ENCODE measurements at places on chromosomes 3 and 15. TPM values are rescaled to one million over a fixed set of nuclear protein-coding genes. Genes with fewer than 3 reads are reported as not detected.
A peak's percentile ranks its signal among the peaks of the same experiment; 100 is the strongest.

DNA sequence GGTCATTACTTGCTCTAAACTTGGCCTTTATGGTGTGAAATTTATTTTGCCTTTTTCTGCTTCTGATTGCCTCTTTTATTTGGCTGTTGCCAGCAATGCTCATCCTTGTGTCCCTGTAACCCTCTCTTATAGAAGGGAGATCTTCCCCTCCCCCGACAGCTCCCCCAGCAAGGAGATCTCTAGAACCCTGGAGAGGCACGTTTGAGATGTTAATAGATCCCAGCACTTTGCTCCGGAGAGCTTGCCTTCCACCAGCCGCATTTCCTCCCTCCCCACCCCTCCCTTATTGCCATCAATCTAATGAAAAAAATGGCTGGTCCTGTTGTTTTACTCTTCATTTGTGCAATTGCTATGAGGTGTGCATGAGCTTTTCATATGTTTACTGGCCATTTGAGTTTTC, 18.2 kb downstream of the TRIM71 start:
- H3K4me3 ChIP-seq, result no peak overlapping the region
- peaks cover 7% of the 10 kb centered on the region for H3K27me3 ChIP-seq
- H3K4me1 ChIP-seq, result no peaks in the 10 kb centered on the region
- H3K27ac ChIP-seq, result no peak overlapping the region

GRCh38 chr3:173044998-173045397, 96.0 kb downstream of the SPATA16 start:
- H3K36me3 ChIP-seq, result no peaks in the 10 kb centered on the region
- no peaks in the 10 kb centered on the region for H3K4me1 ChIP-seq
- no peak for DNase-seq
- H3K27me3 ChIP-seq, result no peaks in the 10 kb centered on the region
- no peak overlapping the region for H3K4me3 ChIP-seq

DNA sequence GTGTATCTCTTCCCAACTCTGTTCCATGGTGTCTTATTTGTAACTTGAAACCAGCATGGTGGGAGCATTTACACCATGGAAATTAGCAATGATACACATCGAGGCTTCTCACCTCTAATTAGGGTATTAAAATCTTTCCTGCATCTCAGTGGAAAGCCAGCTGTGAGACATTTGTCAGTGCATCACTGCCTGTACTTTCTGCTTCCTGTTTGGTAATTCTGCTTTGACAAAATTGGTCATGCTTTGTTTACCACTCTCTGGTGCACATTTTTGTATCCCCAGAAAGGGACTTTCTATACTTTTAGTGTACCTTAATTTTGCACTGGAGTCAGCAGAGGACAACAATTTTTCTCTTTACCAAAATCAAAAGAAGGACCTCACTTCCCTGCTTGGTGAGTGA, 402.1 kb downstream of the PDCD6IP start:
- H3K27ac ChIP-seq, result peak overlapping the region; percentile 59
- H3K4me3 ChIP-seq, result no peak overlapping the region
- peaks cover 2% of the 10 kb centered on the region for H3K27me3 ChIP-seq
- no peaks in the 10 kb centered on the region for H3K36me3 ChIP-seq
- no peaks in the 10 kb centered on the region for H3K4me1 ChIP-seq

- no peak for DNase-seq
- no peak overlapping the region for H3K27ac ChIP-seq
- H3K27me3 ChIP-seq, result no peaks in the 10 kb centered on the region
- H3K4me1 ChIP-seq, result no peaks in the 10 kb centered on the region
- no peaks in the 10 kb centered on the region for H3K36me3 ChIP-seq
Observed at GRCh38 chr3:51340013-51340829, 44.9 kb upstream of the MANF start.

- H3K4me1 ChIP-seq, result no peaks in the 10 kb centered on the region
- H3K27me3 ChIP-seq, result no peaks in the 10 kb centered on the region
- no peak for DNase-seq
- H3K27ac ChIP-seq, result no peak overlapping the region
Observed at GRCh38 chr3:35602395-35602936, 36.9 kb upstream of the ARPP21 start.

DNA sequence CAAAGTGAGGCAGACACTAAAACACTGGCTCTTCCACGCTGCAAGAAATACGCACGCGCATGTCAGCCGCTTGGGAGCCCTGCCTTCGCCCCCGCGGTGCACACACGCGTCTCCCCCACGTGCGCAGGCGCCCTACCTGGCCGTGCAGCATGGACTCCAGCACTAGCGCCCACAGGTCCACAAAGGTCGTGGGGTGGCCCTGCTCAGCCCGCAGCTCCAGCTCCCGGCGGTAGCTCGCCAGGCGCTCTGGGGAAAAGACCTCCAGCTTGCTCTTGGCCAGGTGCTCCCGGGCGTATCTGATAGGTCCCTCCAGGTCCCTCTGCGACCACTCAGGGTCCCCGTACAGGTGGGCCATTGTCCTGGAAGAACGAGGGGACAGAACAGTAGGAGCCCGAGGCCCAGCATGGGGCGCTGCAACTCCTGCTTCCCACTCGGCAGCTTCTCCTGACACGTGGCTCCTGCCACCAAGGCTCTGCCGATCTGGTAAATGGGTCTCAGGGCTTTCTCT, 14.9 kb downstream of the PLA2G4D start:
- peaks cover 7% of the 10 kb centered on the region for H3K4me1 ChIP-seq
- no peak overlapping the region for H3K27ac ChIP-seq
- no peak overlapping the region for H3K4me3 ChIP-seq
- H3K36me3 ChIP-seq, result no peaks in the 10 kb centered on the region
- H3K27me3 ChIP-seq, result peaks cover 7% of the 10 kb centered on the region
- DNase-seq, result no peak

DNA sequence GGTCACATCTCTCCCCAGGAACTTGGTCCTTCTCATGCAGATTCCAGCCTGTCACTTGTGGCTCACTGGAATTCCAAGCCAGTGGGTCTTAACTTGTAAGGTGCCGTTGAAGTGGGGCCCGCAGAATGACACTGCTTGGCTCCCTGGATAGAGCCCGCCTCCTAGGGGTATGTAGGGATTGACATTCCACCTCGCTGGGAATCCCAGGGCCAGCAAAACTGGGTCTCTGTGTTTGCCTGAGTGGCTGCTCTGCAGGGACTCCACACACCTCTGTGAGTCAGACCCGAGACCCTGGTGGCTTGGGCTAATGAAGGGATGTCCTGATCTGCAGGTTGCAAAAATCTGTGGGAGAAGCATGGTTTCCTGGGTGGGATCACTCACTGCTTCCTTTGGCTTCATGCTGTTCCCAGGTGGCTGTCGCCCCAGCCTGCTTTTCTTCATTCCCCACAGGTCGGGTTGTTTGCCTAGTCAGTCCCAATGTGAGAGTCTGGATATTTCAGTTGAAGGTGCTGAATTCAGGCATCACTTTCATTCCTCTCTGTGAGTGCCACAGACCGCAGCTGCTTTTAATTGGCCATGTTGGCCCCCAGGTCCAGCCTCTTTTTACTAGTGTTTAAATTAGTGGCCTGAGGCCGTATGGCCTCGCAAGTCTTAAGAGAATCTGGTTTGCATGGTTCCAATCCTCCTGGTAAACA, 156.0 kb upstream of the TRIM42 start:
- H3K4me3 ChIP-seq, result no peak overlapping the region
- no peak overlapping the region for H3K27ac ChIP-seq
- no peak for DNase-seq
- H3K36me3 ChIP-seq, result no peaks in the 10 kb centered on the region

GRCh38 chr3:57383838-57384237, 91.4 kb upstream of the ASB14 start:
- DNase-seq, result no peak
- H3K27ac ChIP-seq, result no peak overlapping the region
- H3K36me3 ChIP-seq, result no peaks in the 10 kb centered on the region

GRCh38 chr15:55853134-55853533, 110.2 kb upstream of the PRTG start:
- no peaks in the 10 kb centered on the region for H3K27me3 ChIP-seq
- no peak overlapping the region for H3K4me3 ChIP-seq
- H3K4me1 ChIP-seq, result no peaks in the 10 kb centered on the region
- H3K27ac ChIP-seq, result no peak overlapping the region
- H3K36me3 ChIP-seq, result no peaks in the 10 kb centered on the region

DNA sequence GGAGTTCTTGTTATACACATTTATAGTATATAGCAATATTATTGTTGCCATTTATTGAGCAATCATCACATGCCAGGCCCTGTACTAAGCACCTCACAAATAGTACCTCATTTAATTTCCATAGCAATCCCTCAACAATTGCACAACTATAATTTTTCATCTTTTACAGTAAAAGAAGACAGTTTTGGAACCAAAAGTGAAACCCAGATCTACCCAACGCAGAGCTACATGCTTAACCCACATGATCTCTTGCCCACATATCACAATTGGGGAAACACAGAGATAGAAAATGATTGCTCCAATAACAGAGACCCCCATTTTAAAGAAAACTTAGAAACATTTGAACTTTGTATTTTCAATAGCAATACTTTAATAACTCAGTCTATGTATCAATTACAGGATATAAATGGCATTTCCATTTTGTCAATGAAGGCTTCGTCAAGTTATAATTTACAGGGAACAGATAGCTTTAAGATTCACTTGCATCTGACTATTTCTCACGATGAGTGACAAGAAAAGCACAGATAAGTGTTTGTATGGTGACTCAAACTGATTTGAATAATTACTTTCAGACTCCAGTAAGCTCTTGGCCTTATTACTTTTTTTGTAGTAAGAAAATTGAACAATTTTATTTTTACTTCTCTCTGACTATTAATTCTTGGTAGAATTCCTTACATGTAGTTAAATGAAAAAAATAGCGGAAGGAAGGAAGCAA, 38.7 kb upstream of the CCDC50 start:
- no peaks in the 10 kb centered on the region for H3K4me1 ChIP-seq
- no peaks in the 10 kb centered on the region for H3K27me3 ChIP-seq
- peak overlapping the region; percentile 72 for H3K27ac ChIP-seq
- no peak for DNase-seq

- no peak overlapping the region for H3K4me3 ChIP-seq
- H3K36me3 ChIP-seq, result no peaks in the 10 kb centered on the region
- no peaks in the 10 kb centered on the region for H3K27me3 ChIP-seq
- no peaks in the 10 kb centered on the region for H3K4me1 ChIP-seq
- peak overlapping the region; percentile 52 for H3K27ac ChIP-seq
- no peak for DNase-seq
Observed at GRCh38 chr15:87597346-87598052, 659.0 kb downstream of the NTRK3 start.

DNA sequence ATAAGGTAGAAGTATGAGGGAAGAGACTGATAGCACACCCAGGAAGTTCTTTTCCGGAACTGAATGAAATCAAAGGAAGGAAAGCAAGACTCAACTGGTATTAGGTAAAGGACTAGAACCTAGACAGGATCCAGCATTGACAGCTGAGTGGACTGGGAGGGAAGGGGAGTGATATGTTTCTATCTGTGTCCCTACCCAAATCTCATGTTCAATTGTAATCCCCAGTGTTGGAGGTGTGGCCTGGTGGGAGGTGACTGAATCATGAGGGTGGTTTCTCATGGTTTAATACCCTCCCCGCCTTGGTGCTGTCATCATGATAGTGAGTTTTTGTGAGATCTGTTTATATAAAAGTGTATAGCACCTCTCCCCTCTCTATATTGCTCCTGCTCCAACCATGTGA, 415.9 kb upstream of the KCNMB2 start:
- no peak overlapping the region for H3K27ac ChIP-seq
- no peaks in the 10 kb centered on the region for H3K36me3 ChIP-seq
- no peak overlapping the region for H3K4me3 ChIP-seq
- no peak for DNase-seq

DNA sequence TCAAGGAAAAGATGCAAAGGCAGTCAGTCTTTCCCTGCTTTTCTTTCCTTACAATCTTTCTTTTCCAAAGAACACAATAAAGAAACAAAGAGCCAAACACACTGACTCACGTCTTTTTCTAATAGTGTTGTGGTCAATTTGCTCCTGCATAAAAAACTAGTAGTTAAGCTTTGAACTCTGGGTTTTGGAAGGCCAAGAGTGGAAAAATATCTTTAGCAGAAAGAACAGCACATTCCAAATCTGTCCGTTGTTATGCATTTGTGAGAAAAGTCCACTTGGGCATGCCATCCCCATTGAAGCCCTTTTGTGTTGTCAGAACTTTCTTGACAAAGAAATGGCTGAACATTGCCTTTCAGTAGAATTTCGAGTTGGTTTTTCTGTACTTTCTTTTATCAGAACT, 18.2 kb downstream of the COL8A1 start:
- no peak for DNase-seq
- H3K27me3 ChIP-seq, result no peaks in the 10 kb centered on the region
- H3K36me3 ChIP-seq, result no peaks in the 10 kb centered on the region
- no peaks in the 10 kb centered on the region for H3K4me1 ChIP-seq
- no peak overlapping the region for H3K4me3 ChIP-seq

DNA sequence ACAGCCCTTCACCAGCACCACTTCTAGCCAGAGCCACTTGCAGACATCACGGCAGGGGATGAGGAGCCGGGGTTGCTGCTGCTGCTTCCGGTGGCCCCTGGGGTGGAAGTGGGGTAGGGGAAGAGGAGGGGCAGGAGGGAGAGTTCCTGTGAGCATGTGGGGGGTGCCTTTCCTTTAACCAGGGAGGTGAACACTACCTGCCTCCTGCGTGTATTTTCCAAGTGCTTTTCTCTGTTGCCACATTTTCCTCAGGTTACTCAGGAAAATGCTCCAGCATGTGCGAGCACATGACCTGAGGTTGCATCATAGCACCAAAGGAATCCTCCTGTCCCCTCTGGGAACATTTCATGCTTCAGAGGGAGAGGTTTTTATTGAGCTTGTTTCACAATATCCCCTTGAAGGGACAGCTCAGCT, 12.2 kb upstream of the SACM1L start:
- H3K27me3 ChIP-seq, result no peaks in the 10 kb centered on the region
- DNase-seq, result peak; percentile 79
- no peak overlapping the region for H3K4me3 ChIP-seq
- peaks cover 21% of the 10 kb centered on the region for H3K4me1 ChIP-seq

- H3K4me3 ChIP-seq, result no peak overlapping the region
- H3K4me1 ChIP-seq, result peaks cover 68% of the 10 kb centered on the region
- no peak for DNase-seq
- peak overlapping the region; percentile 72 for H3K27ac ChIP-seq
- peaks cover 36% of the 10 kb centered on the region for H3K36me3 ChIP-seq
- no peaks in the 10 kb centered on the region for H3K27me3 ChIP-seq
Observed at GRCh38 chr15:88628018-88628654, 7.0 kb downstream of the AEN start.

CASR gene
- 0.10 TPM for total RNA-seq

MAPK6 gene
- total RNA-seq, result 33.1 TPM

OSTN gene
- total RNA-seq, result not detected

HIGD2B gene
- 1.8 TPM for total RNA-seq

UACA gene
- total RNA-seq, result 3.1 TPM

CCR8 gene
- total RNA-seq, result 0.35 TPM

LOXL1 gene
- 1.4 TPM for total RNA-seq

Measured in natural killer cell (primary cell).